Activated CD8-positive, alpha-beta T cell treated with anti-CD3 and anti-CD28 coated beads, Interleukin-2, amount 10 ng/mL, durations not matched to agents 7 days and 5 days (primary cell): ENCODE measurements at places on chromosomes 3 and 15.

- DNase-seq = no peak
Observed at GRCh38 chr3:99891610-99892285, 74.1 kb downstream of the CMSS1 start.

DNA sequence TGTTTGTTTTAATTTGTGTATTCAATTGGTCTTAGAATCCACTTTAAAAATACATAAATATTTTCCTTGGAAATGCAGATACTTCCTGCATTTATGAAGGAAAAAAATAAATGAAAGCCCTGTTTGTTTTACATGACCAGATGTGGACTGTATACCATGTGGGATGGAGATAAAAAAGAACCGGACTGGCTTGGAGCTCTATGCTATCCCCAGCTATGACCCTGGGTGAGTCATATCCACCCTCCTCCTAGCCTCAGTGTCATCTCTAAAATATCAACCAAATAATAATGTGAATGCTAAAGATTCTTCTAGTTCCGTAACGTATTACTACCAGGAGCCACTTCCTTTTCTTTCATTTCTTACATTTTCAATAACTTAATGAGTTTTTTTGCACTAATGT is 44.5 kb upstream of the PDZRN3 start:
- no peak for DNase-seq

DNA sequence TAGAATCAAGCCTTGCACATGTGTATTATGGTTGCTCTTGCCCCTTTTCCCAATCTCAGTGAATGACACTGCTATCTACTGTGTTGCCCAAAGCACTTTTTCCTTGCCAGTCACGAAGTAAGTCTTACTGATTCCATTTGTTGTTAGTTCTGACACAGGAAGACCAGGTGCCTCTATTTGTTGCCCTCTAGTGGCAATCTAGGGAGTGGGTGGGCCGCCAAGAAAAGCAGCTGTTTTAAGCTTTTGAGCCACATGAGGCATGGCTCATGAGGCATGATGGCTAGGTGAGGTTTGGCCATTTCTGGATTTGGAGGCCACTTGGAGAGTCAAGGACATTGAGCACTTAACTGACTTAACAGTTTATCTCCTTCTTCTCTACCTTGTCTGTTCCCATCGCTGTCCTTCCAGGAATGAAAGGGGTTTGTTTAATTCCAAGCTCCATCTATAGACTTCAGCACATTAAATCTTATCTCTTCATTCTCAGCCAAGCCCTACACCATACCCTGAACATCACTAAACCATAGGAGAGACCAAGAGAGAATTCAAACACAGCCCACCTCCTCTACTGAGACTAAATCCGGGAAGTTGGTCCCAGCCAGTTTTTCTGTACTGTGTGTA is 103.1 kb downstream of the HCN4 start:
- peak; percentile 68 for DNase-seq

DNA sequence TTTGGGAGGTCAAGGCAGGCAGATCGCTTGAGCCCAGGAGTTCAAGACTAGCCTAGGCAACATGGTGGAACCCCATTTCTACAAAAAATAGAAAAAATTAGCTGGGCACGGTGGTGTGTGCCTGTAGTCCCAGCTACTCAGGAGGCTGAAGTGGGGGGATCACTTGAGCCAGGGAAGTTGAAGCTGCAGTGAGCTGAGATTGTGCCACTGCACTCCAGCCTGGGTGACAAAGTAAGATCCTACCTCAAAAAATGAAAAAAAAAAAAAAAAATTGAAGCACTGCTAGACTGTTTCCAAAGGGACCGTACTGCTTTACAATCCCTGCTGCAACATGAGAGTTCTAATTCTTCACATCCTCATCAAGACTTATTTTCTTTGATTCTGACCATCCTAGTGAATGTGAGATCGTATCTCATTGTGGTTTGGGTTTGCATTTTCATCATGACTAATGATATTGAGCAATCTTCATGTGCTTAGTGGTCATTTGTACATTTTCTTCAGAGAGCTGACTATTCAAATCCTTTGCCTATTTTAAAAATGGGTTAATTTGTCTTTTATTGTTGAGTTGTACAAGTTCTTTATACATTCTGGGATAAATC is 10.8 kb downstream of the CMTM8 start:
- no peak for DNase-seq

DNA sequence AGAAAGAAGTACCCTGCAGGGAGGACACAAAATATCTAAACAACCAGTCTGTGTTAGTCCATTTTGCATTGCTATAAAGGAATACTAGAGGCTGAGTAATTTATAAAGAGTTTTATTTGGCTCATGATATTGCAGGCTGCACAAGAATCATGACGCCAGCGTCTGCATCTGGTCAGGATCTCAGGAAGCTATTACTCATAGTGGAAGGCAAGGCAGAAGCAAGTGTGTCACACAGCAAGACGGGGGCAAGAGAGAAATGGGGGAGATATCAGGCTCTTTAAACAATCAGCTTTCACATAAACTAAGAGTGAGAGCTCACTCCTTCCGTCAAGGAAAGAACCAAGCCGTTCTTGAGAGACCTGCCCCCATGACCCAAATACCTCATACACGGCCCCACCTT is 614.8 kb downstream of the ZIC1 start:
- no peak for DNase-seq

DNA sequence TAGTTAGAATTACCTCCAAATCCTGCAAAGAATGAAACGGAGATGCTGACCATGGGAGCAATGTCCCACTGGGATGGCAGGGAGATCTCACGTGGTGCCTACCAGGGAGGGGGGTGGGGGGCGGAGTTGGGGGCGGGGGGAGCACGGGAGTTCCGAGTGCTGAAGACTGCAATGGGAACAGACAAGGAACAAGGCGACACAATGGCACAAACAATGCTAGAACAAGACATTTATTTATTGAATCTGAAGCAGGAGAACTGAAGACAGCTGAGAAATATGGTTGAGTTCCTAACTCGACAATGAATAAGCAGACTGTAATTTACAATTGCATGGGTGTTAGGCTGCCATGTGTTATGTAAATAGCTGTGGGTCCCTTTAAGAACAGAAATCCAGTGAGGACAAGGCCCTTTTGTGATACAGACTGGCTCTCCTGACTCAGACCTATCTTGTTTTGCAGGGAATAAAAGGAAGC is 91.2 kb downstream of the AQP9 start:
- DNase-seq = no peak

DNA sequence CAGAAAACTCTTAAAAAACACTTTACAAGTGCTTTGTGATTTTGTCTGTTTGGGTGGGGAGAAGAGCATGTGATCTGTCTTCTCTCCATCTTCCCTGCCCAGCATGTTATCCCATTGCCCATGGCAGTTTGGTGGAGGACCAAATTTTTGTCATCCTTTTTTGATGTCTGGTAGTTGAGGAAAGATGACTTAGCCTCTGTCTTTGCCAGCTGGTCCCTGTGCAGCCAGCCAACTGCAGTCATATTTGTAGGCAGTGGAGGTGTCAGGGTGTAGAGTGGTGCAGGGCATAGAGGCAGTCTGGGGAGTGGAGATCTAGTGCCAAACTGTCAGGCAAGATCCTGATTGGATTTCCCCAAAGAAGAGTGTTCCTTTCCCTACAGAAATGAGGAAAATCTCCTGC is 40.7 kb downstream of the GASK1A start:
- DNase-seq = no peak

DNA sequence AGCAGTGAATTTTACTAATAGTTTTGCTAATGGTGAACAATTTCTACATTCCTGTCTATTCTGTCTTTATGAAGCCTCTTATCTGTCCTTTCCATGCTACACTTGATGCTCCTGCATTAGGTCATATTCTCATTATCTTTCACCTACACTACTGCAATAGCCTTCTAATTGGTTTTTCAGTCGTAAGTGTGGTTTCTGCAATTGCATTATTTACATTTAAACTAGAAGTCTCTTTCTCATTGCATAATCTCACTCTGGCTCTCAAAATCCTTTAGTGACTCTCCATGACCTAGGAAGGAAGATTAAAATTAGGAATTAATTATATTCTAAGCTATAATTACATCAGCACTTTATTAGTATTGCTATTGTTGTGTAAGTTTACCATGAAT is 686.5 kb downstream of the IGSF11 start:
- DNase-seq = no peak

DNA sequence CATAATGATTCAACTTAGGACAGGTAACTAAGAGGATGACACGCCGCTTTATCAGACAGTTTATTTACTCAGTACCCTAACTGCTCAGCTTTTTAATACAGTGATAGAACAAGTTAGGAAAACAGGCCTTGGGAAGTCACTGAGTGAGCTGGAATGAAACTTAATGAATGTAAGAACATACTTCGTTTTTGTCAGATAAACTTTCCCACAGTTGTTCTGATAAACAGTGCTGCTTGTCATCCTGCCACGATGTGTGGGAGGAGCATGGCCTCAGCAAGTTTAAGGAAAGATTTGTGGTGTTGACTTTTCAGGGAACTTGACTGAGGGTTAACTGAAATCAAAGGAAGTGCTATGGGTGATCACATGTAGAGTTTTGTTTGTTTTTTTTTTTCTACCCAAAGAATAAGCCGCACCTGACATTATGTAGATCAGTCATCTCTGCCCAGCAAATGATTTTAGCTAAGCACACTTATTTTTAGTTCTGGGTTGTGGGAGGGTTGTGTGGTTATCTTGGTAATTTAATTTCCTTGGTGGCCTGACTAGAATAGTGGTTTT is 5.6 kb upstream of the P2RY14 start:
- DNase-seq = no peak

DNA sequence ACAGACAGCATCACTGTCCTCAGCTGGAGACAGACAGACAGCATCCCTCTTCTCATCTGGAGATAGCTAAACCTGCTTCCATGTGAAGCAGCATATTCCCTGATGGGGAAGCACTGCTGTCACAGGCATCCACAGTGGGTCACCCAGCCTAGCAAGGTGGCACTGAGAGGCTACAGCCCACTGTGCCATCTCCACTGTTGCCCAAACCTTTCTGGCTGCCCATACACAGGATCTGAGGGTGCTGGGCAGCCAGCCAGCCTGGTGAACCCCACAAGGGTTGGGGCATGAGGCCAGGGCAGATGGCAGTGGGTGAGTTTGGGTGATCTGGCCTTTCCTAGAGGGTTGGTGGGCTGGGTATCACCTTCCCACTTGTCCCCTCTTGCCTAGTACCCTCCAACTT is 11.7 kb downstream of the CHST13 start:
- DNase-seq = no peak

GRCh38 chr3:40504636-40505430 is 1.0 kb upstream of the ZNF620 start:
- DNase-seq = no peak

DNA sequence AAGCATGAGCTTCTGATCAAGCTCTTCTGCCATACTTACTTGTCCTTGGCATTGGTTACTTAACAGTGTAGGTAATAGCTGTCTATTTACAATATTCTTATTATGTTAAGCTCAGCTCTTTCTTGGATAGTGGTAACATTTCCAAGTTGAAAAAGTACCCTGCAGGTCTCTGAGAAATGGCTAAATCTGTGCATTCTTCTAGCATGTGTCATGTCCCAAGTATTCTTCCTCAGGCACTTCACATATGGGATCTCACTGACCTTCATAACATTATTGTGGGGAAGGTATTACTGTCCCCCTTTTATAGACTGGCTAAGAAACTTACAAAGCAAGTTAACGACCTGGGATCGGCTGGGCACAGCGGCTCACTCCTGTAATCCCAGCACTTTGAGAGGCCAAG is 236.1 kb downstream of the RORA start:
- no peak for DNase-seq

- no peak for DNase-seq
Observed at GRCh38 chr3:168051531-168052471, 43.9 kb downstream of the GOLIM4 start.

DNA sequence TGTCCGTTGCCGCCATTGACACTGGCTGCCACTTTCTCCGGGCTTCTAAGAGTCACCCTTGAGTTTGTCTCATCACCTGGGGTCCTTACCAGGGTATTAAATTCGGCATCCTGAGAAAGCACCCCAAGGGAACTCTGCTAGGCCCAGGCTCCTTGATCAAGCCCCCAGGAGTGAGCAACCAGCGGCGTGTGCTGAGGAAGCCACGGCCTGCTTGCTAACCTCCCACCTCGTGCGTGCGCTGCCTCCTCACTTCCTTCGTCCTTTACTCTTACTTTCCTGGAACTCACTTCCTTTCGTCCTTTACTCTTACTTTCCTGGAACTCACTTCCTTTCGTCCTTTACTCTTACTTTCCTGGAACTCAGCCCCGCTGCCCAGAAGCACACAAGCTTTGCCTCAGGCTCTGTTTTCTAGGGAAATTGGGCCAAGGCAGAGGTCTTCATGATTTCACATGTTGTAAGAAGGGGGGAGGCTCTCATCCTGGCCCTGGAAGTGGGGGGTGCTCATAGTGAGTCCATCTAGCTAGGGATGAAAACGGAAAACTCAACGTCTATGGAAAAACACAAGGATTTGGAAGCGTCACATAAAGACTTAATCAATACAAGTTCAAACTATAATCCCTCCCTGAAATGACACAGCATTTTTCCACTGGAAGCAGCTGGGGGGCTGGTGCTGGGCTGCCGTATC is 36.7 kb upstream of the BDH1 start:
- peak; percentile 75 for DNase-seq

- no peak for DNase-seq
Observed at GRCh38 chr3:176970770-176971169, 226.5 kb downstream of the TBL1XR1 start.

- no peak for DNase-seq
Observed at GRCh38 chr3:178856804-178857203, 214.8 kb downstream of the ZMAT3 start.
